ENCODE measurements at places on chromosomes 16 and 17.

DNA sequence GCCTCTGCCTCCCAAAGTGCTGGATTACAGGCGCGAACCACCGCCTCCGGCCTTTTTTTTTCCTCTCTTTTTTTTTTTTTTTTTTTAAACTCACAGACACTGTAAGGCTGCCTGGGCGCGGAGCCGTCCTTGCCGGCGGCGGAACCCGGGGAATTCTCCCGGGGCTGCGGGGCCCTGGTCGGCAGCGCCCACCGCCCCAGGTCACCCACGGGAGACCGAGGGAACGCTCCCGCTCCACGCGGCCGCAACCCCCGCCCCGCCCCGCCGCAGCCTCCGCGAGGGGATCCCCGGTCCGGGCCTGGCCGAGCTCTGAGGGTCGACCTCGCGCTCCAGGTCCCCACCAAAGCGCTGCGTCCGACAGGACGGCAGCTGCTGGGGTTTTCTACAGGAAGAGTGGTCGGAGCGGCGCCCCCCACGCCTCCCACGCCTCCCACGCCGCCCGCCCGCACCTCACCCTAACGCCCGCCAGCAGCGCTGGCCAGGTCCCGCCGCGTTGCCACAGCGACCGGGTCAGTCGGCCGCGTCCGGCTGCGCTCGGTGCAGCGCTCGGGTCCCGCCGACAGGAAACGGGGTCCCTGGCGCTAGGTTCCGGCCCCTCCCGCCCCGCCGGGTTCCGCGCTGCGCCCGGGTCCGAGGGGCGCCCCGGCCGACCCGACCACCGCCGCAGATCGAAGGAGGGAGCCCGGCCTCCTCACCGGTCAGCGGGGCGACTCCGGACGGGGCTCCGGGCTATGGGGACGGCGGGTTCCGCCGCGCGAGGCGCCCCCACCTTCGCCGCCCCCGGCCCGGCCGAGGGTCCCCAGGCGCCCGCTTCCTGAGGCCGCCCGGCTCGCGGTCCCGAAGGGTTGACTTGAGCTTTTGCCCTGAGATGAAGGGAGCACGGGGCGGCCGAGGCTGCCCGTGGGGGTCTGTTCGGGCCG lies at the start of gene CCDC57:
Gene CCDC57, minus strand, starts transcription at position 512 of the 920 bp plus-strand sequence. CDS start 10,898 bp downstream, outside the sequence.
- peak; percentile 58 for DNase-seq

DNA sequence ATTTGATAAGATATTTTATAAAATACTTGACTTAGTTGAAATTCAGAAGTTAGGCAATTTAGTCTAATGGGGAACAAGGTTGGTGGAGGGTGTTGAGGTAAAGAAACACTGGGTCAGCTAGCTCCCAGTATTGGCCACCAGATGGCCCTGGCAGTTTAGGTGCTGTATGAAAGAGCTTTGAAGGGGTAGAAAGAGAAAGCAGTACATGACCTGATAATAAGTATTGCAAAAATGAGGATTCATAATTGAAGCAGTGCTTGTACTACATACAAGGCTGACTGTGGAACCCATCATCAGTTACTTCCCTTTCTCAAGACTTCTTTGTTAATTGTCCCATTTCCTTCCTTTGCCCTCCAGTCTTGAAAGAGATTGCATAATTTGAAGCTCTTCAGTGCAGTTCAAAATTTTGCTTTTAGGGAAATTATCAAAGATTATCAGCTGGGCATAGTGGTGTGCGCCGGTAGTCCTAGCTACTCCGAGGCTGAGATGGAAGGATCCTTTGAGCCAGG lies 29.4 kb downstream of the TANC2 start:
- DNase-seq = peak; percentile 19

DNA sequence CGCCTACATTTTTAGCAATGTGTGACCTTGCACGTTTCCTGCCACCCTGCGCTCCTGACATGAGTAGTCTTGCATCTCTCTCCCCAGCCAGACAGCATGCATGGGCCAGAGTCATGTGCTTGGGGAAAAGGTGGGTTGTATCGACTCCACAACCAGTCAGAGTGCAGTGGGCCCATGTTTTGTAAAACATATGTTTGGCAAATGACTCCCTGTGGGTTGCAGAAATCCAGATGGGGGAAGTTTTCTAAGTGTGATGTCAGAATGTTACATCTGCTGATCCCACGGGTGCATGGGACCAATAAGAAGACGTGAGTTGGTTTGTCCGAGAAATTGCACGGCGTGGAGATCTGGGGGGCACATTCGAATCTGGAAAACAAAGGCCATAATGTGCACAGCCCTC lies 147.1 kb downstream of the FOXL1 start:
- DNase-seq = no peak

DNA sequence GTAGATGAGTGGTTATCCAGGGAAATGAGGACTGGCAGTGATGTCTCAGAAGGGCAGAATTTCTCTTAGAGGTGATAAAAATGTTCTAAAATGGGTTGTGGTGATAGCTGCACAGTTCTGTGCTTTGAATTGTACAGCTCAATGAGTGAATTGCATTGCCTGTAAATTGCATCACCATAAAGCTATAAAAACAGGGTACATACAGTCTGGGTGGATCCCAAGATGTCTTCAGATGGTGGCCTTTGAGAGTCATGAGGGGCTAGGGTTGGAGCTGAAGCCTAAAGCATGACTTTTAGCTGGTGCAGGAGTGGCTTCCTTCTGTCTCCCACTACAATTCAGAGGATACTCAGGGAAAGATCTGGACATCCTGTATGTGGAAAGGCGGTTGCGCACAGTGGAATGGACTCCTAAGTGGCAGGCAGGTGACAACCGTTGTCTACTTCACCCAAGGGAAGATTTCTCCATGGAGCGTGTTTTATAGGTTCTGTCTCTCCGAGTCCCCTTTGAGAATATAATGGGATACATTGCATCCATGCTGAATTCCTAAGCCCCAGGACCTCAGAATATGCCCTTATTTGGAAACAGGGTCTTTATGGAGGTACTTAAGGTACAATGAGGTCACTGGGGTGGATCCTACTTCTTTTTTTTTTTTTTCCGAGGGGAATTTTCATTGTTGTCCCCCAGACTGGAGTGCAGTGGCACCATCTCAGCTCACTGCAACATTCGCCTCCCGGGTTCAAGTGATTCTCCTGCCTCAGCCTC lies 1.6 kb upstream of the IL32 start:
- no peak for DNase-seq

DNA sequence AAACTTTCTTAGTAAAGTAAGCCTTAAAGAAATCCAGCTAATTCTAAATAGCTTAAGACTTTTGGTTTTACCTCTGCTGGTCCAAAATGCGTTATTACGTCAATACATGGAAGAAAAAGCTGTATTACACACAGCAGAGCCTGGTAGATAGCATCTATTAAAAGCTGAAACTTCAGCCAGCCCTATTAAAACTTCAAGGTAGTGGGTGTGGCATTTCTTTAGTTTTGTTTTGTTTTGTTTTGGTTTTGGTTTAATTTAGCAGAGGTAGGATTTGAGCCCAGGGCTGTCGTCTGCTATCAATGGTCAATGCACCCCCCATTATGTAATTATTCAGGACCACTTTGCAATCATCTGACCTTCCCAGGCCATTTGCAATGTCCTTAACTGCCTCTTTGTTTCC lies 318.4 kb upstream of the MAF start:
- DNase-seq = no peak

- no peak for DNase-seq
These were observed 3.6 kb upstream of the MAP3K14 start for GRCh38 chr17:45320349-45320930.

DNA sequence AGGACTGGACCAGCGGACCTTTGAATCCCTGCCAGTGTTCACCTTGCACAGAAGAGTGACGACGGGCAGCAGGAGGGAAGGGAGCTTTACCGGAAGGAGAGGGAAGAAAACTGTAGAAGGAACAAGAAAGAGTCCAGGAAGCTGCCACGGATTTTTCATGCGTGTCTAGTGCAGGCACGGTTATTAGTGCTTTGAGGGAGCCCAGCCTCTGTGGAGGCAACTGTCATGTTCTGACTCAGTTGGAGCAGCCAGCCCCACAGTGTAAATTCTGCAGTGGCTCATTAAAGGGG lies 6.5 kb upstream of the HOXB13 start:
- DNase-seq = no peak

- no peak for DNase-seq
These were observed 25.2 kb upstream of the CAPN15 start for GRCh38 chr16:502179-502943.

DNA sequence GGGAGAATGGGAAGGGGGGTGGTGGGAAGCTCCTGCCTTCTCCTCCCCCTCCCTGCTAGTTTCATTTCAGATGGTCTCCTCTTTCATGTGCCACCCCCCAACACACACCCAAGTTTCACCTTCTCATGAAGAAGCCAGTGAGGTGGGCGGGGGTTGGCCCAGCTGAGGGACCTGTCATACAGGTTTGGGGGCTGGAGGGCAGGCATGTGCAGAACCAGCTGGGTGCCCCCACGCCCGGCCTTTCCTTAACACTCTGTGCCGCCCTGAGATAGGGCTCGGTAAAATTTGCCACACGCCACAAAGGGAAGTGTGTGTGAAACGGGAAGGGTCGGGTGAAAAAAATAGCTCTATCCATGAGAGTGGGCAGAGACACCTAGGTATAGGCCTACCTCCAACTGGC lies 57.4 kb downstream of the PIPOX start:
- no peak for DNase-seq

DNA sequence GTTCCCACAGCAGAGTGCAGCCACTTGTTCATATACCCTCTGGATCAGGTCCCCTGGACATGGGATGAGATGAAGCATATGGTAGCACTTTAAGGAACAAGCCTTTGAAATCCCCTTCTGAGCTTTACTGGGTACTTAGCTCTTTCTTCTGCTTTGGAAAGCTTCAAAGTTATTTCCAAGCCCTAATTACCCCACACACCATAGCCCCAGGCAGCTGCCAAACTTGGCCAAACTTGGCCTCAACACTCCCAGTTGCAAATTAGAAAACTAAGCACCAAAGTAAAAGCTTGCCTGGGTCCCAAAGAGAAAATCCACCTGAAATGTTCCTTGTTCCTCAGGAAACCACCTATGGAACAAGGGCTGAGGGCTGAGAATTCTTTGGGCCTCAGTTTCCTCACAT lies 15.7 kb upstream of the MT4 start:
- DNase-seq = no peak
